Stimulated activated CD8-positive, alpha-beta memory T cell treated with anti-CD3 and anti-CD28 coated beads, Interleukin-7, amount 100 ng/mL, for 48 hours (primary cell): ENCODE measurements at places on chromosomes 3 and 15.

DNA sequence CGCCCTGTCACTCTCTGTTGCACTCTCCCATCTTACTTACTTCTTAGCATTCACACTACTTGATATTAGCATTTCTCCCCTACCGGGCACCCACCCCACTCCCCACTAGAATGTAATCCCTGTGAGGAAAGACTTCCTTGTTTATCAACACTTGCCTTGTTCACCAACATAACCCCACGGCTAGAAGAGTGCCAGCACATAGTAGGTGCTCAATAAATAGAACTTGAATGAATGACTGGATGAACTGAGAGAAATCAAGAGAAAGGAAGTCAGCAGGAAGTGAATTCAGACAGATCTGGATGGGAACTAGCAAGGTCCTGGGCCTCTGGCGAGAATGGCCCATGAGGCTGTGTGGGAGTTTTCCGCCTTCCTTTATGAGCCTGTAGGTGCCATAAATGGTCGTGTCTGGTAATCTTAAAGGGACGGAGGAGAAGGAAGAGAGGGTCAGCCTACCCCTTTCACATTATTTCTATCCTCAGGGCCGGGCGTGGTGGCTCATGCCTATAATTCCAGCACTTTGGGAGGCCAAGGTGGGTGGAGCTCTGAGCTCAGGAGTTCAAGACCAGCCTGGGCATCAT is 42.4 kb upstream of the HERC1 start:
- DNase-seq: no peak

- no peak for DNase-seq
Measured at GRCh38 chr3:178494386-178494785, 41.9 kb upstream of the KCNMB2 start.

- DNase-seq: no peak
Measured at GRCh38 chr15:87215100-87215499, 1041.4 kb downstream of the NTRK3 start.

- DNase-seq: no peak
Measured at GRCh38 chr3:45332493-45332892, 55.9 kb upstream of the LARS2 start.

DNA sequence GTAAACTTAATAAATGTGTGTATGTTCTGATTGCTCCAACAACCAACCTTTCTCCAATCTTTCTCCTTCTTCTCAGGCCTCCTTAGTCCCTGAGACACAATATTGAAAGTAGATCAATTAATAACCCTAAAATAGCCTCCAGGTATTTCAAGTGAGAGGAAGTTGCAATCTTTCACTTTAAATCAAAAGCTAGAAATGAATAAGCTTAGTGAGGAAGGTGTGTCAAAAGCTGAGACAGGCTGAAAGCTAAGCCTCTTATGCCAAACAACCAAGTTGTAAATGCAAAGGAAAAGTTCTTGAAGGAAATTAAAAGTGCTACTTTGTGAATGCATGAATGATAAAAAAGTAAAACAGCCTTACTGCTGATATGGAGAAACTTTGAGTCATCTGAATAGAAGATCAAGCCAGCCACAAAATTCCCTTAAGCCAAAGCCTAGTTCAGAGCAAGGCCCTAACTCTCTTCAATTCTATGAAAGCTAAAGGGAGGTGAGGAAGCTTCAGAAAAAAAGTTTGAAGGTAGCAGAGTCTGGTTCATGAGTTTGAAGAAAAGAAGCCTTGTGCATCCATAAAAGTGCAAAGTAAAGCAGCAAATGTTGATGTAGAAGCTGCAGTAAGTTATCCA is 38.6 kb downstream of the CCDC80 start:
- no peak for DNase-seq

GRCh38 chr15:100168787-100169186 is 173.0 kb downstream of the ADAMTS17 start:
- no peak for DNase-seq

DNA sequence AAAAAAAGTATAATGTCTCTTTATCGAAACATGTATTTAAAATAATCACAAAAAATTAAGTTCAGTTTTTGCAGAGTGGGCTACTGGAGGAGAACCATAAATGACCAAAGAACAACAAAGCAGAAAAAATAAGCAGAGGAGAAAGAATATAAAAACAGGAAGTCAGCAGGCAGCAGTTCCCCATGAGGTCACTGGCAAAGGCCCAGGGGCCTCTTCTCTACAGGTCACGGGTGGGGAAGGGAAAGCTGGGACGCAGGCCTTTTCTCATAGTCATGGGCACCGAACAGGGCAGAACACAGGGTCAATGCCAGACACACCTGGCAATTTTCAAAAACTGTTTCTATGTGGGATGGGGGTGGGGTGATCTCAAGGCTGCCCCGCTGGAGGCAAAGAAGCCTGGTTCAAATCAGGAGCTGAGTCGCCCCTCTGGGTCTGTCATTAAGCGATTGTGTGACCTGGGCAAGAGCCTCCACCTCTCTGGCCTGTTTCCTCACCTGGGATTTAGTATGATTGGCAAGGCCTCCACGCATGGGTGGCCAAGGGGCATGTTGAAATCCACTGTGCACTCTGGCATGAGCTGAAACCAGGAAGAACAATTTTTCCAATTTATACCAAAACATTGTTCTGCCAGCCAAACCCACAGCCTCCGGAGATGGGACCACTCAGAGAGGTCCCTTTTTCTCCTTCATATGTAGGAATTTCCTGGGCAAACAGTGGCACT is 43.8 kb upstream of the UACA start:
- DNase-seq: no peak

DNA sequence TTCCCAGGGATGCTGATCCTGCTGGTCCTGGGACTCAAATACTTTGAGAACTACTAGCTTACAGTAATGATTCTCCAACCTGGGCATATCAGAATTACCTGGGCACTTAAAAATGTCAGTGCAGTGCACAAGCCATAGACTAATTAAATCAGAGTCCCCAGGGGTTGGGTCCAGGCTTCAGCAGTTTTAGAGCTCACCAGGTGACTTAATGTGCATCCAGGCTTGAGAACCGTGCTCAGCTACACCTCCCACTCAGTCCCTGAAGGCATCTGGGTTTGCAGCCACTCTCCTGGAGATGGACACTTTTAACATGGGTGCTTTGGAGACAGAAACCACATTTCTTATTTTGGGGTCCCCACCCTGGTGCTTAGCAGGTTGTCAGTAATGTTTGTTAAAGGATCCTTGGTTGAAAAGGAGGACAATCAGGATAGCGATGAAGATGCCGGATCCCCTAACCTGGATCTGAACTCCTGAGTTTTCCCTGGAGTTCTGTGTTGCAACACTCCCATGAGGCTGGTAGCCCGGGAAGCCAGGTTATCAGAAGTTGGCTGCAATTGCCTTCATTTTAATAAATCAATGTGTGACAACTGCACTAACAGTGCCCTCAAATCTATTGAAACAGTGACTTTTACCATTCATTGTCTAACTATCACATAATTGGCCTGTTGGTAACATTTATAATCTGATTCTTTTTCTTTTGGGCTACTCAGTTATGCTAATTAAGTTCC is 48.1 kb downstream of the BFSP2 start:
- no peak for DNase-seq

GRCh38 chr3:156038869-156039268 is 81.5 kb upstream of the KCNAB1 start:
- no peak for DNase-seq

- DNase-seq: no peak
Measured at GRCh38 chr3:181610083-181610972, 101.4 kb upstream of the SOX2 start.

- no peak for DNase-seq
Measured at GRCh38 chr3:25084016-25084415, 344.0 kb upstream of the RARB start.

DNA sequence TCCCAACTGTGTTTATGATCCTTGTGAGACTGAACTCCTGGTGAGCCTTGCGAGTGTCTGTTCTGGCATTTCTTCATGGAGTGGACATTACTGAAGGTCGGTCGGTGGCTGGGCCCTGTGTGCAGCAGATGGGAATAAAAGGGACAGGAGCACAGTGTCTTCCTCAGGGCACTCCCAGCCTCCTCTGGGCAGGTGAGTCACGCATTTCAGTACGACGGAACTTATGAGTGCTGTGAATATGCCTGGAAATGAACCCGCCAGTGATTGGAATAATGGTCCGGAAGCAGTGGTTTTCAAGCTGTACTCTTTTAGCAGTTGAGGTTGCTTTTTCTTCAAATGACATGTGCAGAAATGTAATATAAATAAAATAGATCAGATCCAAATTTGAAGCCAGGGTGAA is 55.1 kb downstream of the LARS2 start:
- DNase-seq: no peak

DNA sequence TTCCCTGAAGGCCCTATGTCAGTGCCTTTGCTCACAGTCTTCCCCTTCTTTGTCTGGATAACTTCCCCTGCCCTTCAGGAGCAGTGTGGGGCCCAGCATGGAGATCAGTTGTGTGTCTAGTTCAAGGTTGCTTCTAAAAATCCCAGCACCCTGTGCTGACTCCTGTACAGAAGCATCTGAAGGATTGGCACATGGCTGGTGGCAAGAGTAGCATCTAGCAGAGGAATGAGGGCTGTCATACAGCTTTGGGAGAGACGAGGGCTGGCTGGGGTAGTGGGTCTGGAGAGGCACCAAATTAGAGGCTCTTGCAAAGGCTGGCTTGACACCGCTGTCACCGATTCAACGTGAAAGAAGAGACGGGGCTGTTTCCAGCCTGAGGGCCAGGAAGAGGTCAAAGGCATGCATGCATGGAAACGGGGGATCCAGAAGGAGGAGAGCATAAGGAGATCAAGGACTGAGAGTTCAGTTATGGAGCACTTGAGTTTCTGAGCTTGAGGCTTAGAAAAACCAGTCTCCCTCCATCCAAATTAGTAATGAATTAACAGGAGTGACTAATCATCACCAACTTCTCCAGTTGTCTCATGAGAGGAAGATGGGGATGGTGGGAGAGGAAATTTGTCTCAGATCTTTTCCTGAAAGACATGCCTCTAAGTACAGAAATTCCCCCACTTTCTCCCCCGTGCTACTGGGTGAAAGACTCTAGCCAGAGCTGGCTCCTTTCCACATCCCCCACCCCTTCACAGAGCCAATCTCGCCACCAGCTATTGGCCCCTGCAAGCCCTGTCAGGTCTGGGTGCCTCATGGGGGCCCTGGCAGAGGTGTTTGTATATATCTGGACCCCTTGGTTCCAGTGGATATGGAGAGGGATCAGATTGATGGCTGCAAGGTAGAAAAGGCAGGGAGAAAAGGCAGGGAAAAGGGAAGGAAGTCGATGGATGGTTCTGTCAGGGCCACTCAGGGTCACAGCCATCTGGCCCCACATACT is 45.9 kb downstream of the SLCO2A1 start:
- no peak for DNase-seq

DNA sequence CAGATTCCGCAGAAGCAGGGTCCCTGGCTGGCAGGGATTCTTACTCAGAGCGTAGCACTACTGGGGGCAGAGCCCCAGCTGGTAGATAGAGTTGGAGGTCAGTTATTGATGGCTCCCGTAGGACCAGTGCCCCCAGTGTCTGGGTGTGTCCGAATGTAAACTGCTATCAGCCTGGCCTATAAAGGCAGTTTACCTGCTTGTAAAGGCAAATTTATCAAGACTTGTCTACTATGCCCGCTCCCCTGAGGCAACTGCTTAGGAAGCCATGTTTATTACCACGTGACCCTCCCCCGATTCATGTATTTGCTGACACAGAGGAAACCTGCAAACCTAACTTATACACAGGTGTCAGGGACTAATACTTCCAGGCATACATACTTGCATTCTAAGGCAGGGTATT is 607 bp upstream of the PPP1R14D start:
- DNase-seq: no peak

- no peak for DNase-seq
Measured at GRCh38 chr15:62920682-62921502, 121.7 kb upstream of the TPM1 start.

- DNase-seq: no peak
Measured at GRCh38 chr3:72746430-72747411, 101.5 kb downstream of the SHQ1 start.

- DNase-seq: no peak
Measured at GRCh38 chr3:5791558-5791957, 604.1 kb downstream of the EDEM1 start.

GRCh38 chr15:89399238-89400115 is 64.9 kb upstream of the POLG start:
- DNase-seq: peak; percentile 24

DNA sequence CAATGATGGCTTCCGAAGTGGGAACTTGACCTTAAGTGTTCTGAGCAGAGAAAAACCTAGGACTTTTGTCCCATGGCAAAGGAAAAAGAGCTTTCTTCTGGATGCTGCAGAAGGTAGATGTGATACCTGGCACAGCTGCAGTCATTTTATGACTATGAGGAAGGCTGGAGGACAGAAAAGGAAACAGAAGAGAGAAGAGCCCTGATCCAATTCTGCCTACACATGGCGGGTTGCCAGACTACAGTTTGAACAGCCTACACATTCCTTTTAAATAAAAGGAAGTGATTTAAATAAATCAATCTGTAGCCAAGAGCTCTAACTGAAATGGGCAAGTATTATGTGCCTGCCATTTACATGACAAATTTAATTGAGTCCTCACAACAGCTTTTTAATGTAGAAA is 43.6 kb upstream of the CHRNB4 start:
- no peak for DNase-seq

DNA sequence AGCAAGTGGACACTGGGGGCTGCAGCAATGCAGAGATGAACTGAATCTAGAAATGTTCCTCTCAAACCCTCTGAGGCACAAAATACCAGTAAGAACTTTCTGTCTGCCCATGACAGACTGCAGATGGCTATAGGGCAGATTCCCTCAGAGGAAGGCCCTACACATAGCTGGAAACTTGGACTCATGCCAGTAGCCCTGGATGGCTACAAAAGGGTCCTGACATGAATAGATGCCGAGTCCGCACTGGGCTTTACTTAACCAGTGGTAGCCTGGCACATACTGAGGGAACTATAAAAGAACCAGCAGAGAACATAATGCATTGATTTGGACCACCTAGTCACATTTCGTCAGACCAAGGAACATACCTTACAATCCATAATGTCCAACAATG is 66.7 kb downstream of the C3orf80 start:
- no peak for DNase-seq

DNA sequence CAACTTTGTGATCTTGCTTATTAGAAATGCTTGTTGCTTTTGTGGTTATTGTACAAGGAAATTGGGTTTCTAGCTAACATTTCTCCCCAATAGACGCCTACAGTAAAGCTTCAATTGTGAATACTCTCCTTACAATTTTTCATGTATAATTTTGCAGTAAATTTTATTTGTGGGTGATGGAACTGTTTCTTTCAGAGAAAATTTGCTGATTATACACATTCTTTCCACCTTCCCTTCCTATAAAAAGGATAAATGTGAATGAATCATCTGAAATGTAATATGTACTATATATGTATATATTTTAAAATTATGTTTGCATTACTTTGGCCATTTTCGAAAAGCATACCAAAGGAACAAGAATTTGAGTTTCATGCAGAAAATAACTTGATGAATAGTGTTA is 162.7 kb upstream of the CRBN start:
- DNase-seq: no peak

GRCh38 chr3:47261301-47261700 is 21.3 kb downstream of the KIF9 start:
- DNase-seq: no peak

GRCh38 chr3:55427739-55428138 is 59.4 kb downstream of the WNT5A start:
- DNase-seq: no peak
